ENCODE measurements at places on chromosomes 6 and 20.

DNA sequence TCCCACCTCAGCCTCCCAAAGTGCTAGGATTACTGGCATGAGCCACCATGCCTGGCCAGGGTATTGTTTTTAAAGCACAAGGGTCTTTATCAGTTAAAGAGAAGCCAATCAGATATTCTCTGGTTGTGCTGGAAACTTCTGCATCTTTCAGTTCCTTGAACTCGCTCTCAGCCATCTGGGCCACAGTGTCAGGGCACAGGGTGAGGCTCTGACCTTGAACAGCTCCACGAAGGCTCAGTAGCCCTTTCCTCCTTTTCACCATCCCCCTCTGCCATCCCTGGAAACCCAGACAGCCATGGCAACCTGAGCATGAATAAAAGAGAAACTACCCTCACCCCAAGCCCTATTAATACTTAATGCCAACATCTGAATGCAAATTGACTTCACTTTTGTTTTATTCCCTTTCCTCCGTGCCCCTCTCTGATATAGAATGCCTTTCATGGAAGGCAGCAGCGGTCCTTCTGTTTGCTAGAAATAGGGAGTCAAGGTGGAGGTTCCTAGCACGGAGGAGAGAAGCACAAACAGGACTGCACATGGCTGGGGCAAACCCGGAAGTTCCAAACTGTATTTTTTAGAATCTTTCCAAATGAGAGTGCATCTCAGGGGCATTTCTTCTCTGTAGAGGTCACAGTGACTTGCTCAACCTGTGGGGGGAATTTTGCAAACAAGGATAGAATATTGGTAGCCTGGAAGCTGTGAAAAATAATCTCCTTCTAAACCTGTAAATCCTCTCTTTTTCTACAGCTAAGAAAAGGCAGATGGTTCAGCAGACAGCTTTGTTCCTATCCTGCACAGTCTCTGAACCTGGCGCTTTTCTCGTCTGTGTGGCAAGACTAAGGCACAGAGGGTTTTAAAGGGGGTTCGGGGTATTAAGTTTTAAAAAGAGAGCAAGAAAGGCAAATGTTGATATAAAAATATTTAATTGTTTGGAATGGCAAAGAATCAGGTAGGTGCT is 176.4 kb upstream of the RREB1 start:
- no peak for DNase-seq

DNA sequence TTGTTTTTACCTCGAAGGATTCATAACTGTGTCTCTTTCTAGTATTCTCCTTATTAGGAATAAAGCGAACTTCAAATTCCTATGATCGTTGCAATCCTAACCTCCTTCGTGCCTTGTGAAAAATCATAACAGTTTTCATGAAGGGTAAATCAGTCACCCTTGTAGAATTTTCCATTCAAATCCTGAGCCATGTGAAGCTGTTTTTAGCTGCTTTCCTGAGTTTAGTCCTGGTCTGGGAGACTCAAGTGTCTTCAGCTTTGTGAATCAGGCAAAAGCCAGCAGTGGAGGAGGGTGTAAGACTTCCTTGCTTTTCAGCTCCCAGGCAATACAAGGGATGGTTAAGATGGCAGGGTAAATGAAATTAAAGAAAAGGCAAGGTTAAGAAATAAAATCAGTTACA is 24.3 kb downstream of the GCNT2 start:
- DNase-seq = no peak

GRCh38 chr6:25883536-25883935 is 9.5 kb upstream of the SLC17A3 start:
- DNase-seq = no peak

DNA sequence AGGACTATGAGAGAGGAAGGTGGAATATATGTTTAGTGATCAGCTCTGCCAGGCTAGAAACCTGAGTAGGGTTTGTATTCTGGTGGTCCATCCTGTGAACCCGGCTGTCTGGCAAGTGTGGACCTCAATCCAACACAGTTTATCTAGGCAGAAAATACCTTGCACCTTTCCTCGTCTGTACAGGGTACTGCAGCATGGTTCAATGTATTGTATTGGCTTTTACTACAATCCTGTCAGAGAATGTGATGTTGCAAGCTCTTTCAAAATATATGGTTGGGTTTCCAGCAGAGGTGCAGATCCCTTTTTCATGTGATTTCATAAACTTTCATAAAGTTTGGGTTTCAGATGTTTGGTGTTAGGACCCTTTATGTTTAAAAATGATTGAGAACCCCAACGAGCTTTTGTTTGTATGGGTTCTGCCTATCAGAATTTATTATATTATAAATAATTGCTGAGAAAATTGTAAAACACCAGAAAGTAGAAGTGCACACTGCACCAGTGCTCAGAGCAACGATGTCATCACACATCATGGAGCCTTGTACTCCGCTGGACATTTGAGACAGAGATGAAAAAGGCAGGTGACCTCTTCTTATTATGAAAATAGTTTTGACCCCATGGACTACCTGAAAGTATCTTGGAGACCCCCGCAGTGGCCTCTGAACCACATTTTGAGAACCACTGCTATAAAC is 106.6 kb downstream of the RTN4IP1 start:
- no peak for DNase-seq

- DNase-seq = no peak
These were observed 7.1 kb downstream of the RBM38 start for GRCh38 chr20:57398231-57398821.

- no peak for DNase-seq
These were observed 54.3 kb upstream of the NFATC2 start for GRCh38 chr20:51596668-51597388.

- no peak for DNase-seq
These were observed 64.8 kb downstream of the KIAA0319 start for GRCh38 chr6:24581084-24581669.

- no peak for DNase-seq
These were observed 484.9 kb upstream of the MAN1A1 start for GRCh38 chr6:119834418-119834817.

GRCh38 chr6:149268768-149269167 is 48.7 kb upstream of the TAB2 start:
- no peak for DNase-seq

GRCh38 chr6:135424385-135424784 is 73.2 kb downstream of the AHI1 start:
- no peak for DNase-seq

- no peak for DNase-seq
These were observed 125.0 kb upstream of the JAG1 start for GRCh38 chr20:10798811-10799210.

DNA sequence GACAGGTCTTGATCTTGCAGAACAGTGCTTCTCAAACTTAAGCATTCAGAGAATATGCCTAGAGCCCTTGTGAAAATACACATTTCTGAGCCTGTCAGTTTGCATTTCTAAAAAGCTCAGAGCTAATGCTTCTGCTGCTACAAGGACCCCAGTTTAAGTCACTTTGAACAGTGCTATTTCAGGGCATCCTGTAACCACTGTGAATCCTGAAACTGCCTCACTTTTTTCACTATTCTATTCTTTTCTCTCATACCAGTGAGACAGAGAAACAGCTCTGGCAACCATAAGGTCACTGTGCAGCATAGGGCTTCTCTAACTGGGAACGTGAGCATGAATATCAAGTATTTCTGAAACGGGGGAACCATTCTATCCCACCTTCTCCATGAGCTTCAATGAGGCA is 51.2 kb downstream of the LGSN start:
- DNase-seq = no peak

DNA sequence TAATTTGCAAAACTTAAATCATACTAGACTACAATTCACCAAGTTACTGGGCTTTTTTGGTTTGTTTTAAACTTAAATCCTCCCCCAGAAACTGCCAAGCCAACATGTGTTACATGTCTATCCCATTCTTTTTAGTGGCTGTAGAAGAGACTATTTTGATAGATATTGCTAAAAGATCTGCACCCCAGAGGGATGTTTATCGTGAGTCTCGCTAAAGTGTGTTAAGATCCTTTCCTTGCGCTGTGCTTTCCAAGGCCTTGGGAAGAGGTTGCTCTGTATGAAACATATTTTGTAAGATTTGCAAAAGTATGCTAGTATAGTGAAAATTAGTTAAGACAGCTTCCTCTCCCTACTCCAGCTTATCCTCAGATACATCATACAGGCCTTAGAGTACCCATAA is 63.0 kb downstream of the GPX5 start:
- DNase-seq = no peak

DNA sequence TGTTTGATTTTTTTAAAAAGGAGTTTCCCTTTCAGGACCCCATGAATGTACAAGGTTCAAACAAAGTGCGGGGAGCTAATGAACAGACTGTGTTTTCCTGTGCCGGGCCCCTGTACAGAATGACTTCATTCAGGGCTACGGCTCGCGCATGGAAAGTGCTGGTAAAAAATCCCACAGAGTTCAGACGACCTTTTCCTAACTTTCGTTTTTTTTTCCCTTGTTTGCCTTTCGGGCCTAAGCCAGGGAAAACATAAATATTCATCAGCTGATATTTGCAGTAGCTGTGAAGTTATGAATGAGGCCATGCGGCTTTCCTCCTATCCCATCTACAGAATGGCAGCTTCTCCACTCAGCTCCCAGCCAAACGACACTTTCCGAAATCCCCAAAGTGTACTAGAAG is 74.0 kb downstream of the HAO1 start:
- DNase-seq = no peak

DNA sequence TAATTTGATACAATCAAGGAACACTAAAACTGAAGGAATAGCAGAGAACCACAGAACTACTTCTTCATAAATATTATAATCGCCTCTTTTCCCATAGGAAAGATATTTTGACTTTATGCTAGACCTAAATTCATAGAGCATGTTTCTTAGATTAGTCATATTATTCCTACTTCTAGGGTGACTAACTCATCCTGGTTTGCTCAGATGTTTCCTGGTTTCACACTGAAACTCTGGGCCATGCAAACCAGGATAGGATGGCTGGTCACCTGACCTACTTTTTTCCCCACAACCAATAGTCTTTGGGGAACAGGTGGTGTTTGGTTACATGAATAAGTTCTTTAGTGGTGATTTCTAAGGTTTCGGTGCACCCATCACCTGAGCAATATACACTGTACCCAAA is 42.8 kb downstream of the MMS22L start:
- DNase-seq = no peak

DNA sequence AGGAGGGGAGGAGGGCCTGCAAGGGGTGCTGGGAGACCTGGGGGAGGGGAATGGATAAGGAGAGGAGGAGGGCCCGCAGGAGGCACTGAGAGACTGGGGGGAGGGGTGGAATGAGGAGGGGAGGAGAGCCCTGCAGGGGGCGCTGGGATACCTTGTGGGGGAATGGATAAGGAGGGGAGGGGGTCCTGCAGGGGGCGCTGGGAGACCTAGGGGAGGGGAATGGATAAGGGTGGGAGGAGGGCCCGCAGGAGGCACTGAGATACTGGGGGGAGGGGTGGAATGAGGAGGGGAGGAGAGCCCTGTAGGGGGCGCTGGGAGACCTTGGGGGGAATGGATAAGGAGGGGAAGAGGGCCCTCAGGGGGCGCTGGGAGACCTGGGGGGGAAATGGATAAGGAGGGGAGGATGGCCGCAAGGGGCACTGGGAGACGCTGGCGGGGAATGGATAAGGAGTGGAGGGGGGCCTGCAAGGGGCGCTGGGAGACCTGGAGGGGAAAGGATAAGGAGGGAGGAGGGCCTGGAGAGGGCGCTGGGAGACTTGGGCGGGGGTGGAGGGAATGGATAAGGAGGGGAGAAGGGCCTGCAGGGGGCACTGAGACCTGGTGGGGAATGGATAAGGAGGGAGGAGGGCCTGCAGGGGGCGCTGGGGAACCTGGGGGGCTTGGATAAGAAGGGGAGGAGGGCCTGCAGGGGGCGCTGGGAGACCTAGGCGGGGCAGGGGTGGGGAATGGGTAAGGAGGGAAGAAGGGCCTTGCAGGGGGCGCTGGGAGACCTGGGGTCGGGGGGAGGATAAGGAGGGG is 1.3 kb upstream of the CTCFL start:
- DNase-seq = no peak

GRCh38 chr6:160386869-160387530 is 38.8 kb downstream of the SLC22A3 start:
- peak; percentile 87 for DNase-seq

- no peak for DNase-seq
These were observed 140.8 kb upstream of the ARMC2 start for GRCh38 chr6:108707328-108707976.

GRCh38 chr6:23980965-23981364 is 145.1 kb upstream of the NRSN1 start:
- no peak for DNase-seq

All from RWPE2 (cell line).